Stimulated activated CD4-positive, alpha-beta T cell treated with anti-CD3 and anti-CD28 coated beads, Interleukin-1b, Interleukin-23, amount 100 ng/mL, for 1 hour (primary cell): ENCODE measurements at places on chromosomes 3 and 15.

DNA sequence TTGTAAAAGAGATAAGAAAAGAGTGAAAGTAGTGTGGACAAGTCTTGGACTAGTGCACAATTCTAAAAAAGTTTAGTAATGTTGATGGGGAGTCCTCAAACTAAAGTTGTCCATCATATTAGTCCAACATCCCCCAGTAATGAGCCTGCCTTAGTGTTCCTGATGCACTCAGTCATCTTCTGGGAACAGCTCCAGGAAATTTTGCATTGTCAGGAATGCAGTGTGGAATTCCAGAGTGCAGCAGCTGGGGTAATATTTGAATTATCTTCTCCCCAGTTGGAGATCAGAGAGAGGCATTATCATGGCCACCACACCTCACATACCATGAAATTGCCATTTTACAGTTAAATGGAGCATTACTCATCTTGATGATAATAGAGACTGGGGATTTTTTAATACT lies 528.8 kb upstream of the NAALADL2 start:
- DNase-seq, result no peak

GRCh38 chr3:103136621-103137020 lies 701.8 kb downstream of the ZPLD1 start:
- no peak for DNase-seq

DNA sequence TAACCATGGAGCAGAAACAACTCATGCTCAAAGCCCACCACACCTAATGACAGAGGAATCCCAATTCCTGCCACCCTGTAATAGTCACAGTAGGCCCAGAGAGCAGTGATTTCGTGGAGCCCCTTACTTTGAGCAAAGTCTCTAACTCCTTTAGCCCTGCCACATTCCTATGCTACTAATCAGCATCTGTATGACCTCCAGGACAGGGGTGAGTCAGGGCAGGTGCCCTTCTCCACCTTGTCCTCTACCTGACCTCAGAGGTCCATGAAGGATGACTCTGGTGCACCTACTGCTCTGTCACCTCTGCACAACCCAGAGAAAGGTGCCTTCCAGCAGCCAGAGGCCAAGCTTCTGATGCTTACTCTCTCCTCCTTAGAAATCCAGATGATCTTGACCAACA lies 6.1 kb upstream of the SCG3 start:
- no peak for DNase-seq

DNA sequence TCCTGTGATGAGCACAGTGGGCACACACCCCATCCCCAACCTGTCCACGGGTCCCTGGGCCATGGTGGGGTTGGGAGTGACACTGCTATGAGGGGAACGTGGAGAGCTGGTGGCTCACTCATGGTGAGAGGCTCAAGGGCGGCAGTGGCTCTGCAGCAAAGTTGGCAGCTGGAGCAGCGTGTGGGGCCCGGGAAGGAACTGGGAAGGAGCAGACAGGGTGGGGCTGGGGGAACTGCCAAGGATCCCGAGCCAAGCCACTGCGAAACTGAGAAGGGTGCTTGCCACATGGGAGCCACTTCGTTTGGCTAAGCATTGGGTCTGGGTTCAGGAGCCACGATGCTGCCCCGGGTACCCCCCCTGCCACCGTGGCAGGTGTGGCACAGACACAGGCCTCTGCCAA lies 80.1 kb downstream of the SNRK start:
- no peak for DNase-seq

- DNase-seq, result no peak
Measured at GRCh38 chr15:90400005-90400758, 12.1 kb downstream of the IQGAP1 start.

DNA sequence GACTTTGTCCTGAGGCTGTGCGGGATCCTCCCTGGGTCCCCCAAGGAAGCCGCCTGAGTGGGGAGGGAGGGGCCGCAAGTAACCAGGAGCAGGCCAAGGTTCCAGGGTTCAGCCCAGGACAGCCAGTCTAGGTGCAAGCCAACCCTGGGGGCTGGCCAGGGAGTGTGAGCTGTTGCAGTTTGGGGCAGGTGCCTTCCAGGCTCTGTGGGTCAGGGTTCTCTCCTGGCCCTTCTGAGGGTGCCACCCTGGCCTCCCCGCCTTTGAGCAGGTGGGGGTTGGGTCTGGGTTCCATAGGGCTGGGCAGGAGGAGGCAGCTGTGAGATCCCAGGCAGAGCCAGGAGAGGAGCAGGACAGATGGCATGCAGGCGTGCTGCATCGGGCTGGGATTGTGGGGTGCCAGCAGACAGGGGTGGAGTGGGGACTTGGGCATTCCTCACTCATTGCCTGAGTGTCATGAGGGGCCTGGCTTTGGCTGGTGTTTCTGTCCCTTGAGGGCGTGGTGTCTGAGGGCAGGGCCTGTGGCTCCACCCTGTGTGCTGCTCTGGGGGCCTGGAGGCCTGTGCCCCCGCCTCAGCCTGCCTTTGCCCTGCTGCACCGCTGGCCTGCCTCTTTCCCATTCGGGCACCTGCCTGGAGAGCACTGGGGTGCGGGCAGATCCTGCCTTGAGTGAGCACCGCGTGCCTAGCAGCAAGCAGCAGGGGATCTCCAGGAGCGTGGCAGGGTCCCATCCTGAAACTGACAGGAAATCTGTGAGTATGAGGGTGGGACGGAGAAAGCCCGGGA lies 18.4 kb downstream of the KLF13 start:
- no peak for DNase-seq

DNA sequence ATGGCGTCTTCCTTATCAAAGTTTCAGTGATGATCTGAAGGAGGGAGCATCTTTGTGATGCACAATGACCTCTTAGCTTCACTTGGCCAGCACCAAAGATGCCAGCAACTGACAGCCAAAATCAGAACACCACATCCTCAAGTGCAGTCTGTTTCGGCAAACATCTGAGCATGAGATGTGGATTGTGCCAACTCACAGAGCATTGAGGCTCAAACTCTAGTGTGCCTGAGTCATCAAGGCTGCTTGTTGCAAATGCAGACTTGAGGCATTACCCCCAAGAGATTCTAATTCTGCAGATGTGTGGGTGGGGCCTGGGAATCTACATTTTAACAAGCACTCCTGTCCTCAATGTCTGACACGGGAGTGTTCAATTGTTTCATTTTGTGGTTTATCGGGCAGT lies 35.8 kb downstream of the ABHD5 start:
- DNase-seq, result no peak
